ENCODE measurements at places on chromosomes 2 and 18. TPM values are rescaled to one million over a fixed set of nuclear protein-coding genes. Genes with fewer than 3 reads are reported as not detected.

GRCh38 chr2:102522162-102522561, 49.1 kb downstream of the SLC9A4 start:
- no peak overlapping the region for H3K4me3 ChIP-seq
- no peaks in the 10 kb centered on the region for H3K36me3 ChIP-seq
- H3K4me1 ChIP-seq: no peaks in the 10 kb centered on the region
- no peak overlapping the region for H3K27ac ChIP-seq
- DNase-seq: no peak
- no peaks in the 10 kb centered on the region for H3K27me3 ChIP-seq

The NAT8 gene
- total RNA-seq: not detected

GRCh38 chr18:45845410-45845809, 19.9 kb downstream of the SIGLEC15 start:
- DNase-seq: no peak
- H3K4me3 ChIP-seq: no peak overlapping the region
- no peak overlapping the region for H3K27ac ChIP-seq
- peaks cover 5% of the 10 kb centered on the region for H3K36me3 ChIP-seq
- peaks cover 4% of the 10 kb centered on the region for H3K27me3 ChIP-seq
- H3K4me1 ChIP-seq: no peaks in the 10 kb centered on the region

The CNTNAP5 gene
- total RNA-seq: not detected

GRCh38 chr2:16487686-16488085, 177.9 kb downstream of the CYRIA start:
- no peak overlapping the region for H3K27ac ChIP-seq
- H3K4me3 ChIP-seq: no peak overlapping the region
- H3K4me1 ChIP-seq: no peaks in the 10 kb centered on the region
- H3K27me3 ChIP-seq: peaks cover 6% of the 10 kb centered on the region
- no peak for DNase-seq

The SYT4 gene
- total RNA-seq: not detected

The AGXT gene
- total RNA-seq: not detected
